ENCODE measurements at places on chromosomes 4 and X.

GRCh38 chrX:135740681-135741149, 27.3 kb downstream of the CT45A1 start:
- no peak for DNase-seq

GRCh38 chr4:15689540-15689939, 7.9 kb downstream of the FAM200B start:
- no peak for DNase-seq

GRCh38 chr4:70700712-70701111, 12.4 kb downstream of the UTP3 start:
- no peak for DNase-seq

- DNase-seq = peak; percentile 29
Measured at GRCh38 chr4:101835121-101835904, 44.8 kb downstream of the BANK1 start.

DNA sequence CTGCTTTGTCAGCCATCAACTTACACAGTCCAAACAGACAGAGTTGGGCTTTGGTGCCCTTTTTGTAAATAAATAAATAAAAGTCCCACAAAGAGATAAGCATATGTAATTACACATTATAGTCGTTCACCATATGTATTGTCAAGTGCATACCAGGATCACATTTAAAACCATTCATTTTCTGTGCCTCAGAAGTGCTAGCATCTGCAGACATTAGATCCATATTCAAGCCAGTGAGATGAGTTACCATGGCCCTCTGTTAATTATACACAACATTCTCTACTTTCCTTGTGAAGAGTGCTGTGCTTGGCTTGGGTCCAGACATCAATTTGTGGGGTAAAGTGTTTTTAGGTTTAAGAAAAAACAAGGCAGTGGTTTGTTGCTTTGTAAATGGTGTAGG, 76.8 kb downstream of the ENOX2 start:
- no peak for DNase-seq

- DNase-seq = no peak
Measured at GRCh38 chr4:31080887-31081286, 360.7 kb downstream of the PCDH7 start.

DNA sequence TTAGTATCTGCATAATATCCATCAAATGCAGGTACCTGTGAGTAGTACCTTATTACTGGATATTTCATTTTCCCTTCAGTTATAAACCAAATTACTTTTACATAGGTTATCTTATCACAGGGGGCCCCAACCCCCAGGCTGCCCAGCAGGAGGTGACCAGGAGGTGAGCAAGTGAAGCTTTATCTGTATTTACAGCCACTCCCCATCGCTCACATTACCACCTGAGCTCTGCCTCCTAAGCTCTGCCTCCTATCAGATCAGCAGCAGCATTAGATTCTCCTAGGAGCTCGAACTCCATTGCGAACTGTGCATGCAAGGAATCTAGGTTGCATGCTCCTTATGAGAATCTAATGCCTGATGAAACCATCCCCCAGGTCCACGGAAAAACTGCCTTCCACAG, 6.3 kb downstream of the PRSS12 start:
- no peak for DNase-seq

DNA sequence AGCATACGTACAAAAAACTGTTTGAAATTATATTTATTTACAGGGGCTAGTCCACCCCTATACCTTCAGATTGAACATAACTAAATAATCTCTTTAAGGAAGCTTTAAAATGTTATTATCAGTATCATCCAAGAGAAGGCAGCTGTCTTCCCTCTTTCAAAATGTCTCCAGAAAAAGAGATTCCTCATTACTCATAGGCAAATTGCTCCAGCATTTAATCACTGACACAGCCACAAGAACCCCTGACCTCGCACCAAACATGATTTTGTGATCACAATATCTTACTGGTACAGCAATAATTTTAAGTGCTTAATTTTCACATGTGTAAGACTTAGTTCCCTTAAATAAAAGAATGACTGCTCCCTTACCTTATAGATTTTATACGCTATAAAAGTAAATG, 9.7 kb downstream of the BOD1L1 start:
- DNase-seq = no peak

- DNase-seq = no peak
Measured at GRCh38 chrX:104008831-104009230, 4.7 kb downstream of the H2BW1 start.

DNA sequence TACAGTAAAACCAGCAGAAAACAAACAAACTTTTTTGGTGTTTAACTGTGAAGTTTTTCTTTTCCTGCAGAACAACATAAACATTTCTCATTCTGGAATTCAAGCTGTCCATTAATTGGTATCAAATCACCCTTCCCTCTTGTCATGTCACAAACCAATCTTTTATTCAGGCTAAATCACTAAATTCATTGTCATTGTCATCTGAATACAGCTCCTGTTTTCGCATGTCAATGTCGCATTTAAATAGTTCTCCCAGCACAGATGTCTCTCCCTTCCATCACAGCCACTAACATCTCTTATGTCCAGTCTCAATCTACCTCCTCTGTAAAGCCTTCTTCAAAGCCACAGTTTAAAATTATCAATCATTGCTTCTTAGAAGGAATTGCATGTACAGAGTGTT, 192.1 kb upstream of the PCDH10 start:
- no peak for DNase-seq

- no peak for DNase-seq
Measured at GRCh38 chr4:11628093-11628725, 199.5 kb upstream of the HS3ST1 start.

GRCh38 chrX:27229721-27230120, 233.4 kb downstream of the PPP4R3C start:
- no peak for DNase-seq

DNA sequence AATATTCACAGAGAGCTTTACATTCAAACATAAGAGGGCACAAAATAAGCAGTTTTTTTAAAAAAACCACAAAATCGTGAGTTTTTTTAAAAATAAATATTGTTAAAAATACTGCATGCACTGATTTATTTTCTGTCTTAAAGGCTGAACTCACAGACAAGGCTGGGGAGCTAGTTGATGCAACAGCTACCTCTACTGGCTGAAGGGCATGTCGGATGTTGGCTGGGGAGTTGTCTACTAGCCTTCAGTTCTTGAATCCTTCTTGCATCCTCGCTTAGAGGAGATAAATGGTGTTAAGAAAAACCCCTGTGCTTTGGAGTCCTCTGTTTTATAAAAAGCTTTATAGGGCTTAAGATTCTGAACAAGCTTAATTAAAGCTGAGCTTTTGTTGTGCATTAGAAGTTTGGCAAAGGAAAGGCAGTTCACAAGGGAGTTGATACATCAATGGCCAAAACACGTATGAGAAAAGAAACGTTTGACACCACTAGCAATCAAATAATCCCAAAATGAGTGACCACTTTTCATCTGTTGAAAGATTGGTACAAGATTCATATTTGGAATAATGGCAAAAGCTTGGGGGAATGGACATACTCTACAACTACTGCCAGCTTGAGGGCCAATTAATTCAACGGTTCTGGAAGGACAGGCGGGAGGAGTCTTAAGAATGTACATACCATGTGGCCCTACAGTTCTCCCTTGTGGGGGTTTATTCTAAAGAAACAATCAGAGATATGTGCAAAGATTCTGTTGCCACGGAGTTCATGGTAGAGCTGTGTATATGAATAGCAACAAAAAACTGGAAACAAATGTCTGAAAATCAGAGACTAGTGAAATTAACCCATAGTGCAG, 94.7 kb downstream of the SEL1L3 start:
- no peak for DNase-seq

DNA sequence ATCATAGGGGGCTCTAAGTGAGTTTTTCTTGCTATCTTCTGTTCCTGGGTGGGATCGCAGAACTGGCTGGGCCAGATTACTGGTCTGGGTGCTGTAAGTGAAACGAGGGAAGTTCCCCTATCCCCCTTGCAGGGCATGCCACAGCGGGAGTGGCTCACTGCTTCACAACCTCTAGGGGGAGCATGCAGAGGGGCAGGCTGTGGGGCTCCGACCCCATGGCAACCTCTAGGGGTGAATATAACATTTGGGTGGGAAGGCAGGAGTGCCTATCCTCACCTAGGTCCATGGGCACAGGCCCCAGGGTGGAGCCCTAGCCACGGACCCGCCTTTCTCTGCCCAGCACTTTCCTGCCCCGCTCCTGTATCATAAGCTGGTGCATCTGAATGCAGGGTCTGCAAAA, 1.7 kb upstream of the RRAGB start:
- no peak for DNase-seq

GRCh38 chr4:40285692-40286091, 49.4 kb upstream of the CHRNA9 start:
- DNase-seq = no peak

GRCh38 chr4:188218392-188218791, 79.2 kb downstream of the TRIML1 start:
- DNase-seq = no peak

DNA sequence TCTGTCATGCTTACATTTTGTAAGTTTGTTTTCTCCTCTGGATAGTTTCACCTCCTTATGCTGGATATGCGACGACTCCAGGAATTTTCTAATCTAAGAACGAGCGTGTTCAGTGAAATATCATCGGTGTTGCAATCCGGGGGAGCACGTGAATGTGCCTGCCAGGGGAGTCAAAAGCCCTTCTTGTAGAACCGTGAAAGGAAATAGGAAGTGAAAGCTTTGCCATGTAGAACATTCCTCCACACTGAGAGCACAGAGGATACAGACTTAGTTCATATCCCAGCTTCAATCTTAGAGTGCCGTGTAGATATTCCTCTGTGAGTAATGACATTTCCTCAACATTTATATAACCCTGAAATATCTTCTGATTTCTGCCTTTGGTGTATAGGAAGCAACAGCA, 121.2 kb downstream of the VEGFC start:
- DNase-seq = no peak

- DNase-seq = no peak
Measured at GRCh38 chrX:94908171-94908570, 1234.2 kb downstream of the FAM133A start.

All from NCI-H446 treated with DMSO at 0.1 percent for 48 hours (cell line).